ENCODE measurements at places on chromosomes 11 and 22.

GRCh38 chr11:116312570-116313391 lies 460.0 kb downstream of the BUD13 start:
- DNase-seq: peak; percentile 64

DNA sequence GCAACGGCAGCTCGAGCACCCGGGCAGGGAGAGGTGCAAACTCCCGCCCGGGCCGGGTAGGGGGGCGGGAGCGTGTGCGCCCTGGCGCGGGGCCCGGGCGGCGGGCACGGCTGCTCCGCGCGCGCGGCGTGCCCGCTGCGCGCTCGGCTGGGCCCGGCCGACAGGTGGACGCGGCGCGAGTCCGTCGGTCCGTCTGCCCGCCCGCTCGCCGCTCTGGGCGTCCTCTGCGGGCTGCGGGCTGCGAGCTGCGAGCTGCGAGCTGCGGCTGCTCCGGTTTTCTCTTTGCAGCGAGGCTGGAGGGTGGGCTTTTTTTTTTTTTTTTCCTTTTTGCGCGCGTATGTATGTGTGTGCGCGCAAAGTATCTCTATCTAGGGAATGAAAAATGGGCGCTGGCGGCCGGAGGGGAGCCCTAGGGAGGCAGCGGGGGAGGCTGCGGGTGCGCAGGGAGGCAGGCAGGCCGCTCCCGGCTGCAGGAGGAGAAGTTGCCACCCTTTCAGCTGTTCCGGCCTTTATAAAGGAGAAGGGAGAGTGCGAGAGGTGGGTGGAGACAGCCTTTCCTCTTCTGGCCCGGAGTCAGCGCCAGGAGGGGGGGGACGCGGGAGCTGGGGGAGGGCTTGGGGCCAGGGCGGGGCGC lies at the start of gene PDGFB:
PDGFB (minus strand) TSS at position 487 of the 634 bp plus-strand sequence. CDS start 1,019 bp downstream, outside the sequence.
- peak; percentile 48 for DNase-seq

- DNase-seq: no peak
Measured at GRCh38 chr11:529728-530411, 5.5 kb downstream of the HRAS start.

DNA sequence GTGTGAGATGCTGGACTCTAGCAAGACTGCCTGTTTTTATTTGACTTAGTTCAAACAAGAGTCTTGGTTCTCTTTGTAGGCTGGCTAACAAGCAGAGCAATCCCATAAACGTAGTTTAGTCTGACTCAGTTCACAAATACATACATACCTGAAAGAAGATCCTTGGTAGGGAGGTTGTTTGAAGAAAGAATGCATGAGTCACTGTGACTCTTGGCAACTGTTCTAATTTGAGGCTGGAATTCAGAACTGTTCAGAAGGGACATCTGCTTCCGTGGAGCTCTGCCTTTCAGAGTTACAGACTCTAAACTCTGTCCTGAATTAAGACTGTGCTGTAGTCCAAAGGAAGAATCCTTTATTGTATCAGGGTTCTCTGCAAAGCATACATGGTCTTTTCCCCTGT lies 32.2 kb downstream of the C2CD3 start:
- DNase-seq: no peak

- no peak for DNase-seq
Measured at GRCh38 chr11:78166855-78167469, 21.5 kb downstream of the KCTD21 start.

- peak; percentile 16 for DNase-seq
Measured at GRCh38 chr11:3010004-3010403, 17.9 kb upstream of the NAP1L4 start.

- peak; percentile 85 for DNase-seq
Measured at GRCh38 chr11:612201-612960, 3.4 kb downstream of the IRF7 start.

DNA sequence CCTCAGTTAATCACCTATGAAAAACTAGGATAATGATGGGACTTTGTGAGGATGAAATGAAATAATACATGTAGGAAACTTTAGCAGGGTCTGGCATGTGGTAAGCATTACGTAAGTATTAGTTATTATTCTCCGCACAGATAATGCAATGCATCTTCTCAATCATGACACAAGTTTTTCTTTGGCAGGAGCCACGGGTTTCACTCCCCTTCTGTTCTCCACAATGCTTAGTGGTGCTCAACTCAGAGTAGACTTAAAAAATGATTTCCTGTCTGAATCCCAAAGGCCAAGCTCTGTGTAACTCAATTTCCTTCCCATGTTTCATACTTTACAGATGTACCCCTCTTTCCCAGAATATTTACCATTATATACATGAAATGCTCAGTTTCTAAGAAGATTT lies 82.9 kb downstream of the CCDC34 start:
- no peak for DNase-seq

DNA sequence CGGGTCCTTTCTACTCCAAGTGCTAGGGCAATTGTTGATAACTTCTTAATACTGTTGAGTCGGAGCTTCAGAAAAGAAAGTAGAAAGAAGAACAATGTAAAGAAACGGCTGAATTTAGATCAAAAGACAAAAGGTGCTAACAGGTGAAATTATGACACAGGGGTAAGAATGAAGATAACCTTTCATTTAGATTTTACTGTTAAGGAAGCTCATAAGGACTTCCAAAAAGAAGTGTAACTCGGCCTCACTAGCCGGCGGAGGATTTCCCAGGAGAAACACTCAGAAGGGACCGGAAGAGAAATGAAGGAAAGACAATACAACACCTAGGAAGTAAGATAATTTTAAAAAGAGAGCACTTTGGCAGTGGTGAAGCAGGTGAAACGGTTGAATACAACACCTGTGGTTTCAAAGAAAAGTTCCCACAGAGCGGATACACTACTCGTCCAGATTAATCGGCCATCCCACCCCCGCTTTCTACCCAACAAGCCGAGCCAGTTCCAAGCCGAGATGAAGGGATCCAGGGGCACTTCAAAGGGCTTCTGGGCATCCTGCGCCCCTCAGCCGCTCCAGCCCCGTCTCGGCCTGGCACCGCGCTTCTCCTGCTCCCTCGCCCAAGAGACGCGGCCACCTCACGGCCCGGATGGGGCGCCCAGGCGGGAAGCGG lies 737 bp downstream of the PPP2R1B start:
- DNase-seq: no peak

DNA sequence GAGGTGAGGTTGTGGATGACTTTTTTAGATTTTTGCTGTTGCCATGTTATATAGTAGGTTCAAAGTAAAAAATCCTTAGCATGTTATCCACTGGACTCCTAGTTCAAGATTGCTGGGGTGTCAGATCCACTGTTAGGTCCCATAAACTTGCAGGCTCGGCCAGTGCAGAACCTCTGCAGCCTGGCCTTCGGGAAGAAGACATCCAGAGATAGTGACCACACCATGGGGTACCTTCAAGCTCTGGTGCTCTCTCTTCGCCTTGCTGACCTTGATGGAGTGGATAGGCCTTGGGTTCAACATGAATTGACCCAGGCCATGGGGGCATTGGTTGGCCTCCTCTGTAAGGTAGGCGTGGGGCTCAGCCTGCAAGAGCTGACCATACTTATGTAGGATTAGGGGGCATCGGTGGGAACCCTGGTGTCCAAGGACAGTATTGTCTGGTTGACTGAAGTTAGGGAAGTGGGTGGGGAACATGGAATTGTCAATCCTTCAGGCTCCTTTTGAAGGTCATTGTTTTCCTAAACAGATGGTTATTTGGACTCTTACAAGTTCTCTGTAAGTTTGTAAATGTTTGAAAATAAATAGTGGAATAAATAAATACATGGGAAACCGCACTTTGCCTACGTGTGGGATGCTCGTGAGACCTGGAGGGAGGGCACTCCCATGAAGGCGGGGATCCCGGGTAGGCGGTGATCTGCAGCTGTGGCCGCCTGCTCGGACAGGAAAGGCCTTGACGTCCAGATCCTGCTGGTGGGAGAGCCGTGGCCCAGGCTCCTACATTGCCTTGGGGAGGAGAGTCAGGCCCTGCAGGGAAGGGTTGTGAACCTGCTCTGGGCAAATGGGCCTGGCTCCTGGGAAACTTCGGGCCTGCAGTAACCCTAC lies 37.1 kb downstream of the BCR start:
- DNase-seq: no peak

DNA sequence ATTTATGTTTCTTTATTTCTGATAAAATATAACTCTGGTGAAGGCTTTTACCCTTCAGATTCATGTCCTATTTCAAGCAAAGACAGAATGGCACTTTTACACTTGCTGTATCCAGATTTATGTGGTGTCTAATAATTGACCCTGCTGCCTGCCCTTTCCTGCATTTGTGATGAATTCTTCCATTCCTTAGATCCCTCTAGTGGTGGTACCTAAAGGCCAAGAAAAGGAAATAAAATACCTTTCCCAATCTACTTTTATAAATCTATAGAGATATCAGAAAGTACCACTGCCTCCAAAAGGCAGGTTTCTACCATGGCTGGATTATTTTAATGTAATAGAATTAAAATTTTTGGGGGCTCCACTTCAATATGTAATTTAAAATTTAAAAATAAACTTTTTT lies 34.2 kb downstream of the CCDC81 start:
- DNase-seq: no peak

DNA sequence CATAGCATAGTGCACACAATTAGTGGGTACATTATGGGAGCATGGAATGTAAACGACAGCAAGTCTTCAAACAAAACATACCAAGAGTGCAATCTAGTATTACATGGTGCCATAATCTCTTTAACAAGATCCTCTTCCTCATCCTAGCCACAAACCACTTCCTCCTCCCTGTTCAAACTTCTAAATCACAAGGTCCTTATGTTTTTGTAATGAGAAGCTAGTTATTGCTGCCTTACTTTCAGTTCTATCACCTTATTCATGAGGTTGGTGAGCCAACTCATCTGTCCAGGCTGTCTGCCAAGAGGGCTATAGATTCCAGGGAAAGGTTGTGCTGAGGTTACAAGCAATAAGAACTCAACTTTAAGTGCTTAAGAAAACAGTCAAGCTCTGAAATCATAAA lies 195.4 kb upstream of the ARHGAP20 start:
- DNase-seq: peak; percentile 72

DNA sequence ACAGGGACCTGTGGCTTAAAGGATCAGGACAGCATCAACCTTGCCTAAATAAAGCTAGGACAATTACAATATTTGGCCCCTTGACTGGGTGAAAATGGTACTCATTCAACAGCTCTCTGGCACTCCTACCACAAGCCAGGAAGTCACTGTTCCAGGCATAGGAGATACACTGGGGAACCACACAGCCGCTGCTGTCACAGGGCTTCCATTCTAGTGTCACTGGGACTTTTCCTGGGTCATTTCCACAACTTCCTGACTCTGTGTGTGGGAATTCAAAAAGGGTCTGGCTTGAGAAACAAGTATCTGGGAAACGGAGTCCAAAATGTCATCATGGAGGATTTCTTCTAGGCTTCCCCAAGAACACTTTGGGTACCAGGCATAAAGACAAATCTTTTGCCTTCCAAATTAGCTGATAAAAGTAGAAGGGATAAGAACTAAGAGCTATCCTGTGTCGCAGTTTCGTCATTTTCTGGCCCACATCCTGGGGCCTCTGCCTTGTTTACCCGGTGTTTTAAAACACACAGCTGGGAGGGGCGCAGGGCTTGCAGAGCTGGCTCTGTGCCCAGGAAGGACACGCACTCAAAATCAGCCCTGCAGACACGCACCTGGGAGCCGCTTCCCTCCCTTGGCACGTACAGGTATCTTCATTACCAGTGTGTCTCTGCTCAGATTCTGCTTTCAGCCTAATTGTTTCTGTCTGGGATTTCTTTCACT lies 38.0 kb downstream of the TMEM45B start:
- peak; percentile 87 for DNase-seq

- DNase-seq: no peak
Measured at GRCh38 chr11:67022961-67023956, at the start of gene SYT12. TSS of gene SYT12 (plus strand) at chr11:67023134. CDS start at chr11:67030145, 7,011 bp downstream.

DNA sequence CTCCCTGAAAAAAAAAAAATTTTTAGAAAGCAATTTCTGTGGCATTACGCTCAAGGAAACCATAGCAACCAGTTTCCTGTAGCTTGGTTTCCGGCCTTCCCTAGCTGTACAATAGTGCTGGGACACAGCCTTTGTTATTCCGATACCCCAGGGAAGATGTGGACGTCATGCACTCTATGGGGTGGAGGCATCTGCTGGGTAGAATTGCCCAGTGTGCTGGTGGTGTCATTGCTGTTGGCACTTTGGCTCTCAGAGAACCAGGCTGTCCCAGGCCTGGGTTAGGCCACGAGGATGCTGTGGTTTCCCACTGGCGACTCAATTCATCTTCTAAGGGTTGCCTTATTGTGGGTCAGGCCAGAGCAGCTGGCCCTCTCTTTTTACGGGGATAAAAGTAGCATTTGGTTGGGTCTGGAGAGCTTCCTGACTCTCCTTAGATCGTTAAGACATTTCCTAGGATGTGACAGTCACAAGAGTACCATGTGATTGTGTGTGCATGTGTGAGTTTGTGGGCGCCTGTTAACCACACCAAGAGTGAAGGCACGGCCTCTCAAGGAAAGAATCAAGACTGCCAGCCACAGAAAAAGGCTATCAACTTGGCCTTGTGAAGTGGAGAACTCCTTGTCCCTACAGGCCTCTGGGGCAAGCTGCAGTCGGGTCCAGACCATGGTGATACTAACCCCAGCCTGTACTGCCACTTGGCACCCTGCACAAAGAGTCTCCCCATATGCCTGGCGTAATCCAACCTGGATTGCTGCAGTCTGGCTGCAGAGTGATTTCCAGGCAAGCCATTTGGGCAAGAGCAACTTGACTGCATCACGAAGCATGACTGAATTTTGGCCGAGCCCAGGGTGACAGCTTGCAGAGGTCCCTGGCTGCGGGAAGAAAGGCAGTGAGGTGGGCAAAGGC lies 35.9 kb upstream of the NAV2 start:
- no peak for DNase-seq

All from left colon (tissue), 2 donors.